ENCODE measurements at places on chromosomes 5 and 9.

DNA sequence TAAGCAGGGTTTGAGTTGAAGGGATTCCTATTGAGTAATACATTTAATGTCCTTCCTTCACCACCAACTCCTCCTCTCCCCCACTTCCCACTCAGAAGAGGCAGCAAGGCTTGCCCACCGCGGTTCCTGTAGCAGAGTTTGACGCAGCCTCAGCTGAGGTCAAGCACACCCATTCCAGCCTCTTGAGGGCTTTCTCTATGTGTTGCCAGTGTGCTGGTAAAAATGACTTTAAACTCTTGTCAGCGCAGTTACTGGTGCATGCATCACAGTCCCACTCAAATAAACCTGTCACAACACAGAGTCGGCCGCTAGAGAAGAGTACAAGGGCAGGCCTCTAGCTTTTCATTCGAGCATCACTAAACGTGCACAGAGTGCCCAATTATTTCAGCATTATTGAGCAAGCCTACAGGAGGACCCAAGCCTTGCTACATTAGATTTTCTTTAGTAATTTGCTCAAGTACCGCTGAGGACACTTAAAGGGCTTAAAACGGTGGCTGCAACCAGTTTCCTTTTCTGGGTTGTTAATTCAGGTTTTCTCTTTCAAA is 79.6 kb downstream of the TLE4 start:
- DNase-seq = no peak

DNA sequence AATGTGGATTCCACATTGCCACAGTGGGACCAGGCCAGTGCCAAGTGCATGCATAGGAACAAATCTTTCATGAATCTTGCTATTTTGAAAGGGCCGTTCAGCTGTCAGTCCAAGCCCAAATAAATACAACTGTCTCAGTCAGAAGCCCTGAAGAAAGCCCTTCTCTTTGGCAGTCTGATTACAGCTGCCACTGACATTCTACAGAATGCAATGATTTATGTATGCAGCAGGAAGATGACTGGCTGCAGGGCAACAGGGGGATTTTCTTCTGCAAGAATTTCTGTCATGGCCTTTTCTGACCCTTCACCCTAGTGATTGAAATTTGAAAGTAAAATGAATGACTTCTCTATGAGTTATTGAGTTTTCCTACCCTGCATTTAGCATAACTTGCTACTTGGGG is 86.7 kb upstream of the FER start:
- DNase-seq = no peak

DNA sequence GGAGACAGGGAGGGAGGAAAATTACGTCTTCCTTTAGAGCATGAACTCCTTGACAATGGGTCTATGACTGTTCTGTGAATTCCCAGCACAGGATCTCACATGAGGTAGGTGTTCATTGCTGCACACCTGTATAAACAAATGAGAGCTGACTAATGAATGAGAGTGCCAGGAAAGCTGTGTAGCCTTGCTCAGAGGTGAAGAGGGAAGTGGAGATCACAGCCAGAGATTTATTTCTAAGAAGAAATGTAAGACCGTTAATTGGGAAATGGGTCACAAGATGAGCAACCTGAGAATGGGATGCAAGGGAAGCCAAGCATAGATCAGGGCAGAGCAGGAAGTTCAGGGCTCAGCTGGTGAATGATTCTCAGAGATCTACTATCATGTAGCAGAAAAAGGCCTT is 295.1 kb downstream of the CDK5RAP2 start:
- no peak for DNase-seq

GRCh38 chr5:36240779-36241630 is 720 bp downstream of the NADK2 start:
- peak; percentile 60 for DNase-seq

- DNase-seq = no peak
These were observed 8.9 kb downstream of the CXCL14 start for GRCh38 chr5:135569755-135570452.
